ENCODE measurements at places on chromosomes 1 and 21.

GRCh38 chr1:213275293-213275692, 224.3 kb downstream of the RPS6KC1 start:
- no peak for DNase-seq

GRCh38 chr21:35414507-35415139, 365.5 kb upstream of the RUNX1 start:
- DNase-seq: no peak

DNA sequence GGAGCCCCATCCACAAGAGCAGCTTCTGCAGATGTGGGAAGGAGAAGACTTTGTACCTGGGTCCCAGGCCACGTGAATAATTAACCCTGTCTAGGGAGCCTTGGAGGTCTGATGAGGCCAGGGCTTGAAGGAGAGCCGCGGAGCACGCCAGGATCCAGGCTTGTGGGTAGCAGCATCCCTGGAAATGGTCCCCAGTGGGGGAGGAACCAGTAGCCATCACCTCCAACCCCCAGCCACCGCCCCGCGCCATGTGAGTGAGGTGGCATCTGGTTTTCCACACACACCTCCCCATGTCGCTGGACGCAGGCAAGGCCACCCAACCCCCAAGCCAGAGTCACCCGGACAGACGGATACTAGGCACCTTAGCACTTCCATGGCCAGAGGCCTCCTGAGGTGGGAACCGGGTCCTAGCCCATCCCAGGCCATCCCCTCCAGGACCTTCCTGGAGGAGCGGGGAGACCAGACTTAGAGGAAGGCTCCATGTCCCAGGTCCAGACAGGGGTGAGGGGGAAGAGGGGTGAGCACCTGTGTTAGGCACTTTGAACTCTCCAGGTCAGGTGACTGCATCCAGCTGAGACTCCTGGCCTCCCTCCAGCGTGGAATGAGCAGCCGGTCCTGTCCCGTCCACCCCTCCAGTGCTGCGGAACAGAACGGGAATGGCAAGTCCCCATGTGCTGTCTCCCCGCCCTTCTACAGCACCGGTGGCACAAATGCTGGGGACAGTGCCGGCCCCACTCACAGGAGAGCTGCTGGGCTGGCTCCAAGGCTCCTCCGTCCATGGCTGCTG, 53.2 kb downstream of the RIPK4 start:
- no peak for DNase-seq

DNA sequence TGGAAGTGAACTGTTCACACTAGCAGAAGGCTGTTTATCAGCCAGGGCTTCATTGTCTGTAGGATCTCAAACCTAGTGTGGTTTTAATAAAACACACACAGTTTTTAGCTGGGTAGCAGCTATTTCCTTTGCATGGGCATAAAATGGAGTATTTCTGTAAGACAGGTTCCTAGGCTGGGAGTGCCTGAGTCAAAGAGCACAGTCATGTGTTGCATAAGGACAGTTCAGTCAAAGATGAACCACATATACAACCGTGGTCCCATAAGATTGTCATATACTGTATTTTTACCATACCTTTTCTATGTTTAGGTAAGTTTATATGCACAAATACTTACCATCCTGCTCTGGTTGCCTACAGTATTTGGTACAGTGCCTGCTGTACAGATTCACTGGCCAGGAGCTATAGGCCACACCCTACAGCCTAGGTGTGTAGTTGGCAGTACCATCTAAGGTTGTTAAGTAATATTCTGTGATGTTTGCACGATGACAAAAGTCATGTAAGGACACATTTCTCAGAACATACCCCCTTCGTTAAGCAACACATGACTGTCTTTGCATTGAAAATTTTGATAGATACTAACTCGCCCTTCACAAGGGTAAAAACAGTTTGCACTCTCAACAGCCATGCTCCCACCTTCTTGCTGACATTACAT, 17.2 kb downstream of the LGALS8 start:
- no peak for DNase-seq

DNA sequence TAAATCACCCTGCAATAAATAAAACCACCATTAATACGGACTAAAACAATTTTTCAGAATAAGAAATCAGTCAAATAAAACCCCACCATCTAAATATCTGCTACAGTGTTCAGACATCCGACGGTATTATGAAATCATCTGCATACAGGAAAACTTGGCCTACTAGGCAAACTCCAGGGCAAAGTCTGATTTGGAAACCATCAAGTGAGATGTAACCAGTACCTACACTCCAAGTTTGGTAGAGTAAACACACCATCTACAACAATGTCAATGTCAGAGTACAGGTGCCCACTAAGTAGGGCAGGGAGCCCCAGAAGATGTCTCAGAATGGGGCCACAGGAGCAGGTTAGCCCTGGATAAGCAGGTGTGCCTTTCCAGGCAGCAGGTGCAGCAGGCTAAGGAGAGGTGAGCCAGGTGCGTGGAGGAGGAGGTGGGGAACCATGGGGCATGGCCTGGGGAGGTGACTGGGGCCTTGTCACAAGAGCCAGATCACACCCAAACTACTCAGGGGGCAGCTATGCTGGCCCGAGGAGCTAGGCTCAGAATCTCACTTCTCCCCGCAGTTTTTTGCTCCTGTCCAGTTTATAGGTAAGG, 59.6 kb downstream of the CAPZB start:
- DNase-seq: no peak

GRCh38 chr21:40242586-40243265, 375.5 kb downstream of the PCP4 start:
- DNase-seq: no peak

DNA sequence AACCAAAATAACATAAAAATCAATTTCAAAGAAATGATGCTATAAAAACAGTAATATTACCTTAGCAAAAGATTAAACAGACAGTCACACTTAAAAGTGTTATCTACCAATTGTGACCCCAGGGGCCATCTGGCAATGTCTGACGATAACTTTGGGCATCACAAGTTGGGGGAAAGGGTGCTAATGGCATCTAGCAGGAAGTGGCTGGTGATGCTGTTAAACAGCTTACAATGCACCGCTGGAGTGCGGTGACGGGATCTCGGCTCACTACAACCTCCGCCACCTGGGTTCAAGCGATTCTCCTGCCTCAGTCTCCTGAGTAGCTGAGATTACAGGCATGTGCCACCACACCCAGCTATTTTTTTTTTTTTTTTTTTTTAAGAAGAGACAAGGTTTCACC, 27.6 kb downstream of the NUP133 start:
- DNase-seq: no peak

GRCh38 chr1:25621876-25622275, 5.3 kb downstream of the MAN1C1 start:
- DNase-seq: no peak

DNA sequence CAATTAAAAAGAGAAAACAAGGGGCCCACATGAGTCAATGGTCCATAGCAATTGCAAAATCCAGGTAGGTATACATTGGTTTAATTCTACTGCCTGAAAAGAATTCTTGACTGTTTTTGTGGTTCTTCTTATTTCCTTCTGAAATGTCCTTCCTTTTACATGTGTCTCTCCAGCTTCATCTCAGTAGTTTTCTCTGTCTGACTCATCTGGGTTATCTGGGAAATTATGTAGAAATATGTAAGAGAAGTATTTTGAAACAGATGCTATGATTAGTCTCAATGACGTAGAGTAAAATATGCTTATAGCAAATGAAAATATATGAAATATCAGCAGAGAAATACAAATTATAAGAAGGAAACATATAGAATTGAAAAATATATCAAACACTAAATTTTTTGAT, 953.2 kb downstream of the BRINP3 start:
- DNase-seq: no peak

DNA sequence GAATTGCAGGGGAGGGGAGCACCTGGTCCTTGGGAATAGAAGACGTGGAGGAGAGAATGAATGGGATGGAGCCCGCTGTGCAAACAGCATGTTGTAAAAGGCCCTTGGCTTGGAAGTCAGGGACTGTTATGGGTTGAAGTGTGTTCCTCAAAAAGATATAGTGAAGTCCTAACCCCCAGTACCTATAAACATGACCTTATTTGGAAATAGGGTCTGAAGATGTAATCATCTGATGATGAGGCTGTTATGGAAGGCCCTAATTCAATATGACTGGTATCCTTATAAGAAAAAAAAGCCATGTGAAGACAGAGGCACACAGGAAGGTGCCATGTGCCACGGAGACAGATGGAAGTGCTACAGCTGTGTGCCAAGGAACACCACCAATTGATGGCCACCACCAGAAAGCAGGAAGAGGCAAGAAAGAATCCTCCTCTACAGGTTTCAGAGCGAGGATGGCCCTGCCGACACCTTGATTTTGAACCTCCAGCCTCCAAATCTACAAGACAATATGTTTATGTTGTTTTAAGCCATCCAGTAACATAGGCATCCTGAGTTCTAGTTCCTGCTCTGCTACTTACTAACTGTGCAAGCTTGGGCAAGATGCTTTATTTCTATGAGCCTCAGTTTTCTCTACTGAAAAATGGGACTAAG, 51.2 kb downstream of the LRRN2 start:
- no peak for DNase-seq

DNA sequence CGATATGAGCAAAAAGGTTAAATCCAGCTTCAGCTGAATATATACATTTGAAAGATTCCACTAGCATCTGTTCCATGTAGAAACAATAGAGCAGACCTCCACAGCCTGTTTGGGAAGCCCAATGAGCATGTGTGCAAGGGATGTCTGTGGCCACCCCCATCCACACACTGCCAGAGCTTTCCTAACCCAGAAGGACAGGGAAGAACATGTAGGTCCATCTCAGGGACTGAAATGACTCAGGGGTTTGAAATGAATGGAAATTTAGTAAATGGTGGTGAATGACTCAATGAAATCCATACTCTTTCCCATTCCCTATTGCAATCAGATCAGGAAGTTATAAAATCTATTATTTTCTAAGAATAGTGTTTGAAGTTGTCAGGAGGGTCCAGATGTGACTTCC, 397.2 kb downstream of the DUSP10 start:
- no peak for DNase-seq

- DNase-seq: no peak
These were observed 51.1 kb downstream of the COL24A1 start for GRCh38 chr1:86105533-86105866.

DNA sequence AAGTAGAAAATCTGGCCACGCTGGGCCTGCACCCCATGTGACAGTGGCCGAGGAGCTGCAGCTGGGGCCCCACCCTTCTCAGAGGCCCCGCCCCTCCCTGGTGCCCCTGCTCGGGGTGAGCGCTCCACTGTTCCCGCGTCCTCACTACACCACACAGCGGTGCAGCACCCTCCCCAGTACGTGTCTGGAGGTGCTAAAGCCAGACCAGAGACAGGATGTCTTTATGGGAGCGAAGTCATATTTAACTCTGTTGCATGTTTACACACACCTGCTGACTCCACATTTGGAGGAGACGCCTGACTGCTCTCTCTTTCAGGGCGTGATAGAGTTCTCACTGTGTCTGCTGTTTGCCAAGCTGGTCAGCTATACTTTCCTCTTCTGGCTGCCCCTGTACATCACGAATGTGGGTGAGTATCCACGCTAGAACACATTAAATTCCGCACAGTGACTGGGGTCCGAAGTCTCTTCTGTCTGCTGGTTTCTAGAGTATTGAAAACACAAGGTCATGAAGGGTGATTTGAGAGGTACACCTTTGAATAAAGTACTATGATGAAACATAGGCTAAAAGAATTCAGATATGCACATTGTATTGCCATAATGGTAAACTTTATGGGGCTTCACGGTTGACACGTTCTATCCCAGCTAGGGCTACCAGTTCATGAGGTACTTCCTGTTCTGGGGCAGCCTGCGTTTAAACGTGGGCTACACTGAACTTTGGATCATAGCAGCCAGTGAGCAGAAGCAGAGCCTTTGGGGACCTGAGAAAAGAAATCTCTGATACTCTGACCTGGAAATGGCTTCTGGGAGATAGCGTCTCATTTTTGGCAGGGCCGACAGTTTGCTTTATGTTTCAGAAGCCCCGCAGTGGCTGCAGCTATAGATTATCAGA, 48.4 kb downstream of the SLC37A1 start:
- no peak for DNase-seq

- DNase-seq: no peak
These were observed 32.0 kb downstream of the SLC45A1 start for GRCh38 chr1:8349961-8350360.

DNA sequence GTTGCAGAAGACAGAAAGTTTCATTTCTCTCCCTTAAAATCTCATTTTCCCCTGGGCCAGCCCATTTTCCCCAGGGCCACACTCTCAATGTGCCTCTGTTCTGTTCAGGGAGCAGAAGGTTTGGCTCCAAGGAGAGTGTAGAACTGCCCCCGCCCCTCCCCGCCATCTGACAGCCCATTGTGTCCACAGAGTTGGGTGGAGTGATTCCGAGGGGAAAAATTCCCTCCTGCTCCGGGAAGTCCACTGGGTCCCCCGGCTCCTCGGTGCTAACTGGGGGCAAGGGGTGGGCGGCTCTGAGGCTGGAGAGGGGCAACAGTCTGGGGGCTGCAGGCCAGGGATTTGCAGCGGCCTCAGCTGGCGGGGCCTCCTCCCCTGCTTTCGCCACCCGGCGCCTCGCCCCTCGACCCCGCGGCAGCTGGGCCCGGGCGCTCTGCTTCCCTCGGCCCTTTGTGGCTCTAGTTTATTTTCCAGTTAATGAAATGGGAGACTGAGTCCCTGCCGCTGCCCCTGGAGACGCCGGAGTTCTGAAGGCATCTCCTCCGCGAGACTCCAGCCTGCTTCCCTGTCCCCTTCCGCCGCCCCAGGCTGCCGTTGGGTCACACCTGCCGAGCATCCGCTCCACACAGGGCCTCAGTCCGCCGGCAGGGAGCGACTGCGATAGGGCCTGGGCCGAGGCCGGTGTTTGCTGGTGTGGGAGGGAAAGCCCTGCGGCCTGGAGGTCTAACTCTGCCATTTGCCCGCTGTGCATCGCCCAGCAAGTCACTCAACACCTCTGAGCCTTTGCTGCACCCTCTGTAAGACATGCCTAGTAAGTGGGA, 14.7 kb upstream of the KIRREL1 start:
- DNase-seq: no peak

GRCh38 chr1:63790989-63791388, 17.2 kb downstream of the ROR1 start:
- no peak for DNase-seq

DNA sequence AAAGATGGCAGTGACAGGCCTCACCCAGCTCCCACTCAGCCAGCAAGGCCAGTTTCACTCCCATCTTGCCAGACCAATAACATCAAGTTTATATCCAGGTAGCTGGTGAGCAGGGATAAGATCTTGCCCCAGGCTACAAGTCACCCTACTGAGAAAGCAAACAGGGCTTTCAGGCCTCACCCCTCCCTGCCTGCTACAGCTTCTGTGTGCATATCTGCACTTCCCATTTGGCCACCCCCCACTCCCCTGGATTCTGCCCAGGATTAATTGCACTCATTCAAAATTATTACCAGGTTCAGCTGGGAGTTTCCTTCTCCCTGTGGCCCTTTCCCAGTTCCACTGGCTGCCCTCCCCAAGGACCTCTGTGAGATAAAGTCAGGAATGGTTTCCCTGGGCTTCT, 352.1 kb downstream of the TBX15 start:
- no peak for DNase-seq

- DNase-seq: no peak
These were observed 25.7 kb upstream of the SLC30A10 start for GRCh38 chr1:219954052-219954451.

Data from stimulated activated CD4-positive, alpha-beta T cell treated with anti-CD3 and anti-CD28 coated beads, TNF-alpha, amount 100 ng/mL, for 4 hours (primary cell).